H7 (cell line): ENCODE measurements at places on chromosomes 11 and 22.

DNA sequence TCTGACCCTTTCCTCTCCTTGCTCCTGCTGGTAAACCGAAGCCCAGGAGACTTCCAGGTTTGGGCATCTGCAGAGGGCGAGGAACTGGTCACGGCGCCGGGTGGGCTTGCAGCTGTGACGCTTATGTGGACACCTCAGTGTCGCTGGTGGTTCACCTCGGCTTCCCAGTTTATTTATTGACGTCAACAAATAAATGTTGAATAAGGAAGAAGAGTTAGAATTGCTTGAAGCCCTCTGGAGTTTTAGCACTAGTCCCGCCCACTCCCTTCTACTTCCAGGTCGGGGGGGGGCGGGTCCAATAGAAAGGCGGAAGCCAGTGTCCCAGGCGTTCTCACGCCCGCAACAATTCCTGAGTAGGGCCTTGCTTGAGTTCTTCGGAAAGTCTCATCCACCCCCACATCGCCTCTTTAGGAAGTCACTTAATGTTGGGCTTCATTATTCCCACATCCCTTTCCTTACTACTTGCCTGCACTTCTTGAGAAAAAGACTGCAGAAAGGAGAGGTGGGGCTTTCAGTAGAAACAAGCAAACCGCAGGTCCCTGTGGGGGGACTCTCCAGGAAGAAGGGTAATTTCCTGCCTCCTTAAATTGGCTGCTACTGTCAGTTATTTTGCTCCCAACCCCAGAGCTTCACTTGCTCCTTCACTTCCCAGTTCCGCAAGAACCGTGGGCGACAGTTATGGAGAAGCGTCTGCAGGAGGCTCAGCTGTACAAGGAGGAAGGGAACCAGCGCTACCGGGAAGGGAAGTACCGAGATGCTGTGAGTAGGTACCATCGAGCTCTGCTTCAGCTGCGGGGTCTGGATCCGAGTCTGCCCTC, at the start of gene TTC9C:
Gene TTC9C (plus strand): TSS at position 316 of the 818 bp plus-strand sequence. CDS start 363 bp downstream, at position 679.
- DNase-seq: peak; percentile 87

DNA sequence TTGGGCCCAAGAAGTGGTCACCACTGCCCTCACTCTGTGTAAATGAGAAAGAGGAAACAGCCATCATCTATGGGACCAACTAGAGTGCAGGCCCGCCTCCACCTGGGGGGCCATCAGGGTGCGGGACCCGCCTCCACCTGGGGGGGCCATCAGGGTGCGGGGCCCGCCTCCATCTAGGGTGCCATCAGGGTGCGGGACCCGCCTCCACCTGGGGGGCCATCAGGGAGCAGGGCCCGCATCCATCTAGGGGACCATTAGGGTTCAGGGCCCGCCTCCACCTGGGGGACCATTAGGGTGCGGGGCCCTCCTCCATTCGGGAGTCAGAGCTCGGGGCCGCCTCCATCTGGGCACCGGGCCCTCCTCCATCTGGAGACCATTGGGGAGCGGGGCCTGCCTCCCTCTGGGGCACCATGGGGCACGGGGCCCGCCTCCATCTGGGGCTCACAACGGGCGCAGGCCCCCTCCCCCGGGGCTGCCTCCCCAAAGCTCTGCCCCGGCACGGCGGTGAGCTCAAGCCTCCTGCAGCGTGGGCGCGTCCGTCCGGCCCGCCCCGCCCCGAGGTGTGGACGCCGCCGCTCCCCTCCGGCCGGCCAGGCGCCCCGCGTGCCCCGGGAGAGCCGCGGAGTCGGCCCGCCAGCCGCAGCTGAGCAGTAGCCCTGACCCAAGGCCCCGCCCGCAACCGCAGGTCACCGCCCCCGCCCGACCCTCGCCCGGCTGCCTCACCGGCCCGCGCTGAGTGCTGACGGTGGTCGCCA, 512 bp downstream of the TOLLIP start:
- peak; percentile 96 for DNase-seq

DNA sequence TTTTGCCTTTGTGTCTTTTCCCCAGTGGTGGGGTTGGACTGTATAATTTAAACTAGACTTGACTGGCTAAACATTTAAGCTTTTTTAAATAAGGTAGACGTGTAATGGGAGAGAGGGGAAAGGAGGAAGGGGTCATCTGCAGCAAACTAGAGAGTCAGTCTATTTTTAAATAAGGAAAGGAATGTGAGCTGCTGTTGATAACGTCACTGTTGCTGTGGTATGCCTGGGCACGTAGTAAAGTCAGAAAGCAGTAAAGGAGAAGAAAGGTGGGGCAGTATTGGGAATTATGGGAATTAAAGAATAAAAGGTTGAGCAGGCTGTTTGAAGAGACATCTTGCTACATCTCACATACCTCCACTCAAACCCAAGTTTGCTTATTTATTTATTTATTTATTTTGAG, 80.4 kb upstream of the FSHB start:
- no peak for DNase-seq

GRCh38 chr22:48494256-48494967, 1333.3 kb downstream of the BRD1 start:
- peak; percentile 24 for DNase-seq

DNA sequence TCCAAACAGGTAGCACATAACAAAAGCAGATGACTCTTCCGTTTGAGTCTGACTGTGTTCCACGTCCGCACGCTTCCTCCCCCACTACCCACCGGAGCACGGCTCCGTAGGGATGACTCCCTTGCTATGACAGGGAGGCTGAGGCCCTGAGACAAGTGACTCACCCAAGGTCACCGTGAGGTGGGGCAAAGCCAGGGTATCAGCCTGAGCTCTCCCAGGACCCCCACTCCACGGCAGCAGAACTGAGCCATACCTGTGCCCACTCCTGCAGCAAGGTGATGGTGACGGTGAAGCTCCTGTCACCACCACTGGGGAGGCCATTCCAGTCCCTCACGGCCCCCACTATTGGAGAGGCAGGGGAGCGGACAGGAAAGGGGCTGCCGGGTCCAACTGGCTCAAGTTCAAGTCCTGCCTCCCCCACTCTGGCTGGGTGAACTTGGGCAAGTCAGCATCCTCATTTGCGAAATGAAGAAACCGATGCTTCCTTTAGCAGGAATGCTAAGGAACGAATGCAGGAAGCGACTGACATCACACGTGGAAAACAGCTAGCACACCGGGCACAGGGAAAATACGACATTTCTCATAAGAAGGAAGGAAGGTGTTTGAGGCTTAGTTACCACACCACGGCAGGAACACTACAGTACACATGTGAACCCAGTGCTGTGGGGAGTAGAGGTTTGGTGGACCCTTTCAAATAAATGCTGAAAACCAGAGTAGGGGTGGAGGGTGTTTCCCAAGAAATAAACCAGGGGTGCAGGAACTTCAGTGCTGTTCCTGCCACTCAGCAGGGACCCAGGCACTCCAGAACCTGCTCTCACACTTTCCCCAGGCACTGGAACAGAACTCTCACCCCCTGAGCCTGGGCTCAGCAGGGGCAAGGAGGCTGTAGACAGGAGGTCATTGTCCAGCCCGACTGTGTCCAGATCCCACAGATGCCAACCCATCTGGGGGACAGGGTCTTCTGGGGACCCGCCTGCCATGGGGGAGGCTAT, 32.4 kb upstream of the CBX7 start:
- peak; percentile 10 for DNase-seq

DNA sequence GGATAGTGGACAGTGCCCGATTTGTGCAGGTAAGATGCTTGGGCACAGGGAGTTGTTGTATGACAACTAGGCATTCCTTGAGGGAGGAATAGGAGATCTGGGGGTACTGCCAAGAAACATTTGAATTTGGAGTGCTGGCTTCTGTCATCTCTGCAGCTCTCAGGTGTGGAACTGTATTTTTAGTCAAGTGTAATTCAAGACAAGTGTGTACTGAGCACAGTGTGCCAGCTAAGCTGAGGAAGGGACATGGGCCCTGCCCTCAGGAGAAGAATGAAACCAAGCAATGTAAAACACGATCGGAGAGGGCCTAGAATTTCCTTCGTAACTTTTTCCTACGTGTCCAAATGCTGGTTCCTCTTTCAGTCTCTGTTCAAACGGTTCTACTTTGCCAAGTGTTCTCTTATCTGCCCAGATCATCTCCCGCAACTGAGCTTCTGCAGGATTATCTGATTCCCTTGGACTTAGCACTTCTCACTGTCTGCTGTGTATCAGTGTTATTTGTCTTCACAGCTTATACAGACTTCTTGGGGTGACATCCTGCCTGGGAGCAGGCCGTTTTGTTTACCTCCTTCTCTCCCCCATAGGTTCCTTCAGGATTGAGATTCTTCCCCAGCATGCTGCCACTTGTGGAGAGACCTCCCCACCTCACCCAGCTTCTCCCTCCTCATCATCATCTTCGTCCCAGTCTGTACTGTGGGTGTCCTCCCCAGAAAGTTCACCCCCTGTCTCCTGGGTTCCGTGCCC, 27.6 kb downstream of the ART5 start:
- no peak for DNase-seq

DNA sequence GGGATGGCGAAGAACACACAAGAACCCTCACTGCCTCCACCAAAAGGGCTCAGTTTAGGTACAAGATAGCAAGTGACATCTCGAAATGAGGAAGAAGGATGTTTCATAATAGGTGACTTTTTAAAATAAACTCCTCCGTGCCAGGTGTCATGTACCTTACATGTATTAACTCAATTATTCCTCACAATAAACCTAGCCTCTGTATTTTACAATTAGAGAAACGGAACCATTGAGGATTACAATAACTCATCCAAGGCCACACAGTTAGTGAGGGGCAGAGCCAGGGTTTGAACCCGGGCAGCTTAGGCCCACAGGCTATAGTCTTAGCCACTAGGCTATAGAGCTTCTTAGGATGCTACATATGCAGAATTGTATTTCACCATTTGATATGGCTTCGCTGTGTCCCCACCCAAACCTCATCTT, 965 bp upstream of the PAMR1 start:
- DNase-seq: peak; percentile 51

GRCh38 chr22:48919187-48919590, 908.5 kb downstream of the BRD1 start:
- peak; percentile 33 for DNase-seq
